T-helper 1 cell (primary cell): ENCODE measurements at places on chromosomes 1 and 21.

DNA sequence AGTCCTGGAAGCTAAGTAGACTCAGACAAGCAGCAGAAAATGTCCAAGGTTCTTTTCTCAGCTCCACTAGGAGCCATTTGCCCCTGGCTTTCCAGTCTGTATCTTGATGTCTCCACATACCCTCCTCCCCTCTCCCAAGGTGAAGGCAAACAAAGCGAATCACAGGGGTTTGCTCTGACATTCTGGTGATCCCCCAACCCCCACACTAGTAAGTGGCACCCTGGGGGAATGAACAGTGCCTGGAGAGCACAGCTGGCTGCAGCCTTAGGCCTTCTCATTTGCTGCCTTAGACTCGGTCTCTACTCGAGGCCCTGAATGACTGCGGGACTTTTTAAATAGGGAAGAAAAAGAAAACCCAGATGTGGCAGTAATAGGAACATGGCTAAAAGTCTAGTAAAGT, 15.3 kb downstream of the ERI3 start:
- DNase-seq, result no peak

- no peak for DNase-seq
Measured at GRCh38 chr21:27691516-27691915, 724.6 kb upstream of the ADAMTS5 start.

GRCh38 chr21:32562915-32563314, 22.4 kb downstream of the TCP10L start:
- DNase-seq, result no peak

GRCh38 chr1:165116732-165117131, 239.8 kb downstream of the LMX1A start:
- no peak for DNase-seq

DNA sequence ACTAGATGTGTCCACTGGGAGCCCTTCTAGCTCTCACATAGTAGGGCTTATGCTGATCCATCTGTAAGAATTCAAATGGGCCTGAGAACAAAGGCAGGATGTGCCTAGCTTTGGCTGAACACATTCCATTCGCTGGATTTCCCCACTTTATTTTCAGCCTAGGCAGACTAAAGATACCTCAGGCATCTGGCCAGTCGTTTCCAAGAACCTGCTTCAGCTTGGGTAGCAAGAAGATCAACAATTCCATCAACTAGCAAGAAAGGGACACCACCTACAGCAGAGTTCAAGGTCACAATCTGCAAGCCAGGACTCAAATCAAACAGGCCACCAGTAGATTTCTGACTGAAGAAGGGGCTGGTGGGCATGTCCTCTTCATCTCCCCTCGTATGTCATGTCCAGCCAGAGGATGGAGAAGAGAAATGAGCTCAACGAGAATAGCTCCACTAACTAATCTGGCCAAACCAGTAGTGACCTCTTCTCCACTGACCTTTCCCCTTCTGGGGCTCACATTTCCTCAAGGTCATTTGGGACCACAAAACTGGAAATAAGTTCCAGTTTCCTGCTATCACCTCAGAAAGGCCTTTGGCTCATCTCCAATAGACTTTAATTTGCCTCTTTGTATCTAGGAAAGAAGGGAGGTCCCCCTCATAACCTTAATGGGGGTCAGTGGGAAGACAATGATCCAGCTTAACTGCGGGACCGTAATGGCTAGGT, 14.2 kb downstream of the TXNIP start:
- no peak for DNase-seq

DNA sequence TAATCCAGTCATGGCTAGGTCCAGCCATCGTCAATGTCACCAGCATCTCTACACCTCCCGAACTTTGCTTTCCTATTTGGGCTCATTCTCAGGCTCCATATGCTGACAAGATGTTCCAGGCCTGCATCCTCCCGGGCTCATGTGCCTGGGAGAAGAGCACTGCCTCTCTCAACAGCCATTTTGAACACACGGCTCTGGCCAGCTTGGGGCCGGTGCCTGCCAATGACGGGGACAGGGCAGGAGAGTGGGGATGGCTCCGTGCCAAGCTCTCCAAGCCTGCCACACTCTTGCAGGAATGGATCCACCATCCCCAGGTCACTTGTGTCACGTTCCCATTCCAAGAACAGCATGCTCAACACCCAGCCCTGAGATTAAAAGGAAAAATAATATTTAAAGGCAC, 61.4 kb upstream of the PAX7 start:
- no peak for DNase-seq

GRCh38 chr1:206828765-206829164, 36.7 kb upstream of the IL20 start:
- DNase-seq, result no peak

GRCh38 chr1:238991765-238992495, 394.4 kb upstream of the CHRM3 start:
- DNase-seq, result no peak

GRCh38 chr1:106964495-106964894, 92.0 kb upstream of the PRMT6 start:
- DNase-seq, result no peak

- DNase-seq, result no peak
Measured at GRCh38 chr1:89068291-89068690, 3.3 kb upstream of the GBP1 start.

- DNase-seq, result no peak
Measured at GRCh38 chr1:11471473-11471872, 7.5 kb upstream of the DISP3 start.

DNA sequence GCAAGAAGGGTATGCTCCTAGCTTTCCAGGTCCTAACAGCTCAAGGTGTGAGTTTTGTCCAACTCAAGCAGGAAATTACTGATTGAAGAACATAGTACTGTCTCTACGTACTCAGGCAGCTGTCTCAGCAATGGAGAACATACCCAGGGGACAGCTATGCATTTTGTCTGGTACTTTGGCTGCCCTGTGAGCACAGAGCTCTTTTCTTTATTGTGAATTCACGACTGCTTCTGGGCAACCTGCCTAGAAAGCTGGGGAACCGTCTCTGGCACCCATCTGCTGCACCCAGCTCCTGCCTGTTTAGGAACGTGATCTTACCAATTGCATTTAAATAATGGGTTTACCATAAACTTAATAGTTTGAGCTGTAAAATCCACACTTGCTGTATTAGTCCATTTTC, 258.1 kb downstream of the HHAT start:
- no peak for DNase-seq

DNA sequence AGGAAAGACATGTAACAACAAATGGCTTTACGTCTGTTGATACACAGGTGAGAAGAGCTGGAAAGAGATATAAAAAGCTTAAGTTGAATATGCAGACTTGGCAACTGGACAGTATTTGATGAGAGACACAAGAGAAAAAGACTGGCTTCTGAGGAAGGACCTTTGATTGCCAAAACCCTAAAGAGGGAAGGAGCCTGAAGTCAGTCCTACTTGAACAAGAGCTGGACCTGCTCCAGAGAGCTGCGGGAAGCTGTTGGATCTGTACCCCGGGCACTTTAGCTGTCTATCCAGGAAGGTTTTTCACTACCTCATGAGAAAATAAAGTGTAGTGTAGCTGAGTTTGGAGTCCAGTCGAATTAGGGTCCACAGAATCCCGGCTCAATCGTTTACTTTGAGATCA, 25.3 kb upstream of the LRRC8B start:
- DNase-seq, result no peak

DNA sequence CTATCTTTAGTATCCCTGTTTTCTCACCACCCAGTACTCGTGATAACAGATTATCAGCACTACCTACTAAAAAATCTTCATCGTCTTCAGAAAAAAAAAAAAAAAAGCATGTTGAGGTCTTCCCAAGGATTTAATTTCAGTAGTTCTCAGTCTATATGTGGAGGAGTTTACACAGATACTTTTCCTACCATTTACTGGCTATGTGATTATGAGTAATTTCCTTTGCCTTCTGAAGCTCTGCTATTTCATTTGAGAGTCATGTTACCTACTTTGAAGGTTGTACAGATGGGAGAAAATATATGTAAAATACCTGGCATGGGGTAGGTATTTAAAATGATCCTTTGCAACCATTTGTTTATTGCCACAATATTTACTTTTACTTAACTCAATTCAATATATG, 399.7 kb downstream of the NEGR1 start:
- no peak for DNase-seq

DNA sequence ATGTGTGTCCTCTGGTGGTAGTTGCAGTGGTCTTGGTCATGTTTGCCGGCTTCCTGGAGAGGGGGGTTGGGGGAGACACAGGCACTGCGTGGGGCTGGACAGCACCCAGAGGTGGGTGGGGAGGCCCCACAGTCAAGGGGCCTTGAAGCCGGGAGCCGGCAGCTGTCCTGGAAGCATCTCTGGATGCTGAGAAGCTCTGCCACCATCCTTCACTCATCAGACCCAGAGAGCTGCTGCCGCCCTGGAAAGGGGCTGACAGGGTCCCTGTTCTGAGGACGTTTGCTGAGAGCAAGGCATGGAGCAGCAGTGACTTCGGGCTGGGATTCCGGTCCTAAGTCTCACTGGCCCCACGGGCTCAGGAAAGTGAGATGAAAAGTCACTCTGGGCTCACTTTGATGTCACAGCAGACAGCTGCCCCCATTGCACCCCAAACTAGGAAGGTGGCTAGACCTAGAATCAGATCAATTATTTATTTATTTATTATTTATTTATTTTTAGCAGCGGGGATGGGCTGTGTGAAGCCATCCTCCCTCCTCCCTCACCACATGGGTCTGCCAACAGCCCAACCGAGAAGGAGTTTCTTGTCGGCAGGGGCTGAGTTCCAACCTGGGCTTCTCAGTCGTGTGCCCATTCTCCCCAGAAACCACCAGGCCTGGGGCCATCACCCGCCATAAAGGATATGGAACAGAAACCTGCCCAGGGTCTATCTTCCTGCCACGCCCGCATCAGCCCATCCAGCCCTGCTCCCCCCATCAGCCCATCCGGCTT, 547.4 kb downstream of the PTPRU start:
- DNase-seq, result no peak

- DNase-seq, result no peak
Measured at GRCh38 chr1:25677193-25677773, 60.7 kb downstream of the MAN1C1 start.

DNA sequence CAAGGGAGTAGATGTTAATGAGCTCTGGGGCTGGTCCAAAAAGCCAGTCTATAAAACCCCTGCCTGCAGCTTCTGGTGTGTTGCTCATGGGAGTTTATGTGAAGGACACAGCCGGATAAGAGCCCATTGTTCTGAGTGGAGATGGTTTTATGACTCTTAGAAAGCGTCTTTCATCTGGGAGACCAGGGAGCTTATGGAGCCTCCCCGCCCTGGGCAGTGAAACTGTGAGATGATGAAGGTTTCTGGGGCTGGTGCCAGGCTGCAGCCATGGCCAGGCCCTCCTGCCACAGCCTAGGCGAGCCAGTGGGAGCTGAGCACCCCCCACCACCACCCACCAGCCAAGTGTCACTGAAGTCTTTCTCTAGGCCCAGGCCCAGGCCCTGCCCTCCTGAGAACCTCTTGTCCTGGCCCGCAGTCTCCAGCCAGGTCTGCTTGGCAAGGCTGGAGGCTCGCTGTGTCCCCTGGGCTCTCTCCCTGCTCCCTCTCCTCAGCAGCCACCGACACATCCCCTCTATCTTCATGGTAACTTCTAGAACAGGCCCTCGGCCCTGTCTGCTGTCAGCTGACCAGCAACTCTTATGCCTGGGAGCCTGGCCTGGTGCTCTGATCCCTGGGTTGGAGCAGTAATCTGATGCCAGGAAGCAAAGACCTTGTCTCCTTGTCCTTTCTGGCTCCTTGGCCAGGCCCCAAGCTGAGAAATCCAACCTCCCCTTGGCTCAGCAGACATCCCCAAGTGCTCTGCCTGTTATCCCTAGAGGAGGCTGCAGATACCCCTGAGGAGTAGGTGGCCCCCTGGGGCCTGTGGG, 7.6 kb upstream of the ARHGEF10L start:
- no peak for DNase-seq

- DNase-seq, result no peak
Measured at GRCh38 chr1:10696977-10697376, 99.5 kb downstream of the CASZ1 start.

GRCh38 chr1:197076585-197076984, 9.5 kb upstream of the F13B start:
- no peak for DNase-seq

- DNase-seq, result no peak
Measured at GRCh38 chr1:232186931-232187330, 443.0 kb downstream of the SIPA1L2 start.

DNA sequence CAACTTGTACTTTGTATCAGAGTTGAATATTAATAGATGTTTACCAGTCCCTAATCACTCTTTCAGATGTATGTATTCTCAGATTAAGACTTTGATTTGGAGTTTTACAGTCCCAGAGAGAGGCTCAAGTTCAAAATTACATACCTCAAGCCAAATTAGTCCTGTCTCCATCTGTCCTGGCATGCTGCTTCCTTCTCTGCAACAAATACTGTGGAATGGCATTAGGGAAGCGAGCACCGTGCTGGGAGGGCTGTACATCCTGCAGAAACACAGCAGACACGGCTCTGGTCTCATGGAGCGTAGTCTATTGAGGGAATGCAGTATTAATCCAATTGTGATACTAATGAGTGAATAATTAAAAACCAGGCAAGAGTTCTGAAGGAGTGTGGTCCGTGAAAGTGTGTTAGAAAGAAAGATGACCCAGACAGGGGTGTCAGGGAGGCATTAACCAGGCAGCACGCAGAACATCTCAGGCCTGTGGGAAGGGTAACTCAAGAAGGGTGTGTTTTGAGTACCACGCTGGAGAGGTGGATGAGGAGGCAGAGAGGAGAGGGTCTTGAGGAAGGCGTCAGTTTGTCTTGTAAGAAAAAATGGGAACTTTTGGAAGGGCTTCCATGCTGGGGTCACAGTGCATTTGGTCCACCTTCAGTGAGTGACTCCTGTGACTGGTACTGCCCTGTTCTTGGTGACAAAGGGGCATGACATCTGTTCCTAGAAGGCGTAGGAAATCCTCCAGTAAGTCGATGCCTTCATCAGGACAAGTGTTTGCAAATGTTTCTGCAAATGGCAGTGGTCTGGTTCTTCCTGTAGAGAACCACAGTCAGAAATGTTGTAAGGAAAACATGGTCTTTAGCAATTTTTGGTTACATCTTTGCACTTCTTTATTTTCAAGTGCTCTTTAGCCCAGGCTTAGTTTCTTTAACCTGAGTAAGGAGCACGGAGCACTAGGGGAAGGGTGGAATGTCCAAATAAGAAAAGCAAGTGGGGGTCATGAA, 1.6 kb downstream of the RAB4A start:
- no peak for DNase-seq

DNA sequence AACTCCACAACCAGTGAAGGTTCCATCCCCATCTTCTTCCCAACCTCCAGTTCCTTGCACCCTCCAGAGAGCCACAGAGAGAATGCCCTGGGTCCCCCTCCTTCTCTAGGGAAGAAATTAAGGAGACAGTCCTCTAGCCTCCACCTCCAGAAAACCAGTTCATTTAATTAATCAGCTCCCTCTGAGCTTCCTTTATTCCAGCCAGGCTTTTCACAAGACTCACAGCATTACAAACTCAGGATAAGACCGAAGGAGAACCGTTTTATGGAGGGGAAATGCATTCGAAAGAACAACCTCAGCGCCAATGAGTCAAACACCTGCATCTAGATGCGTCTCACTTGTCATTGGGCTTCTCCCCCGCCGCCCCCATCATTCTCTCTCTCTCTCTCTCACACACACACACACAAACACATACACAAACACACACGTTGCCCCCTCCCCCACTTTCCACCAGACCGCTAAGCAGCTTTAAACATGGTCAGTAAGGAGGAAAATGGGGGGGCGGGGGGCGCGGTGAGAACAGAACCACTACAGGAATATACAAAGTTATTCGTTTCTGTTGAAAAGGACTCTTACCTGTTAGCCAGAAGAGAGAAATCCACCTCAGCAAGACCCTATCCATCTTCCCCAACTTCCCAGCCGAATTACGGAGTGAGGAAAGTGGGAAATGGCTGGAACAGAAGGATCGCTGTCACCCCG, 544 bp downstream of the ILDR2 start:
- DNase-seq, result peak; percentile 30
